ENCODE measurements at places on chromosomes 11 and 22.

DNA sequence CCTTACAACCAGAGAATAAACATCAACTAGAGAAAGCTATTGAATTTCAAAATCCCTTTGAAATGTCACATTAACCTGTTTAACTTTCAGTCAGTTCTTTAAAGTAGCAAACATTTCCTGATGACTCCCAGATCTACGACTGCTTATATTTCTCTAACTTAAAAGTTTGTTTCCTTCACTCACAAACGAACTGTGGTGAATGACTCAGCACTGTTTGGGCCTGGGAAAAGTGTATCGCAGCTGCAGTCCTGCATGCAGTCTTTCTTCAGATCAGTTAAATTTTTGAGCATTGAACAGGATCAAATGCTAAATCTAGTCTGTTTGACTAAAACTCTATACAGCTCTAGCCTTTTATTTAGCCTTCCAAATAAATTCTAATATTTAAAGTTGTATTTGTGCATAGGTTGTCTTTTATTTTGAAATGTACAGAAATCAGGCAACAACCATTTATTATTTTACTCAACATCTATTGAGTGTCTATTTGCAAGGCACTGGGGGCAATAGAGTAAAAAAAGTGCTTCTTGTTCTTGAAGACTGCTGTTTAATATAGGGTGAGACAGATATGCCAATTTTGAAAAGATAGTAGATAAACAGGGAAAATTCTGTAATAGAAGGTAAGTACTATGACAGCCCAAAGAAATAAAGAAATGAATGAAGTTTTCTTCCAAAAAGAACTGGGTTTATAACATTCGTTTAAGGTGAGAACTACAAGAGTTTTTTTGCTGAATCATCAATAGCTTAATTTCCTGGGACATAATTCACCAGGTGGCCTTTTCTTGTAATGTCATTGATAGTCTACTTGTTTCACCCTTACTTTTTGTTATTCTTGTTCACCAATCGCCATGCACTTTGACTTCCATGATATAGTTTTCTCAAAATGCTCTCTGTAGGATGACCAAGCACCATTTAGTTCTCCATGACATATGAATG is 235.4 kb downstream of the METTL15 start:
- no peak for DNase-seq

GRCh38 chr22:47553436-47553835 is 791.0 kb downstream of the TBC1D22A start:
- DNase-seq = no peak

DNA sequence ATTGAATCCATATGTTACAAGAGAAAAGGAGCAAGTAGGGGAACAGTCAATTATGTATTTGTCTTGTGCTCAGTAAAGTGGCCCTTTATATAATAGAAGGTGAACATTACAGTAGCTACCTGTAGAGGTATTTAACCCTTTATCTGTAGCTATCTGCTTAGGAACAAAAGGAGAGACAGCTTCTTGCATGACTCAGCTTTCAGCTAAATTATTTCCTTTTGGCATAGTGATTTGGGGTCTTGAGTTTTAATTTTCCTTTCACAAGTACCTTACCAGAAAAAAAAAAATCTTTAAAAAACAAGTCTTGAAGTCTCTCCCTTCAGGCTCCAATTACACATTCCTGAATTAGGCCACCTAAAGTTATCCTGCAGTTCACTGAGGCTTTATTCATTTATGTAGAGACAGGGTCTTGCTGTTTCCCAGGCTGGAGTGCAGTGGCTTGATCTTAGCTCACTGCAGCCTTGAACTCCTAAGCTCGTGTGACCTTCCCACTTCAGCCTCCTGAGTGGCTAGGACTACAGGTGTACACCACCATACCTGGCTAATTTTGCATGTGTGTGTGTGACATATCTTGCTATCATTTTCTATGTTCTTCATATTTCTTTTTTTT is 32.6 kb upstream of the RCE1 start:
- no peak for DNase-seq

GRCh38 chr11:60875366-60876167 is 8.2 kb downstream of the ZP1 start:
- DNase-seq = no peak

DNA sequence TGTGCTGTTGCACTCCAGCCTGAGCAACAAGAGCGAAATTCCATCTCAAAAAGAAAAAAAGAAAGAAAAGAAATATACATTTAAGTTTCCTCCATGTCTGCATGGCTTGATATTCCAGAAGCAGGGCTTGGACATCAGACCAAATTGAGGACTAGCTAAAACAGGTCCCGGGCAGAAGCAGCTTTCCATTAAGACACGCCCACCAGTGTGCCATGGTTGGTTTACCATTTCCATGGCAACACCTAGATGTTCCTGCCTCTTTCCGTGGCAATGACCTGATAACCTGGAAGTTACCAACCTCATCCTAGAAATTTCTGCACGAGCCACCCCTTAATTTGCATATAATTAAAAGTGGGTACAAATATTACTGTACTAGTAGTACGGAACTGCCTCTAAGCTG is 111.3 kb downstream of the NAT10 start:
- DNase-seq = no peak

DNA sequence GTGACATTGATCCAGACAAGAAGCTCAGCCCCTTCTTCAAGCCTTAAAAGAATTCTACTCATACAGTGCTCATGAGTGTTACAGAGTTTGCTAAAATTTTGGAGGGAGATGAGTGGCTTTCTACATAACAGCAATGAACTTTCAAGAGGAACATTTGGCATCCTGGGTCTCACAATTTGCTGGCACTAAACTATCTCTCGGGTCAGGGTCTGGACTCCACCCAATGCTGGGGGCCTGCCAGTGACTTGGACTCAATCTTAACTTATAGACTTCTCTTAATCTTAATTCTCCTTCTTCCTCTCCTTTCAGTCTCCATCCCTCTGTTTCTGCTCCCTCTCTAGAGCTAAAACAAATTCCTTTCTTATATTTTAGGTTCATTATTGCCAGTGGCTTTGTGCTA is 317.9 kb downstream of the TMEM135 start:
- DNase-seq = no peak

DNA sequence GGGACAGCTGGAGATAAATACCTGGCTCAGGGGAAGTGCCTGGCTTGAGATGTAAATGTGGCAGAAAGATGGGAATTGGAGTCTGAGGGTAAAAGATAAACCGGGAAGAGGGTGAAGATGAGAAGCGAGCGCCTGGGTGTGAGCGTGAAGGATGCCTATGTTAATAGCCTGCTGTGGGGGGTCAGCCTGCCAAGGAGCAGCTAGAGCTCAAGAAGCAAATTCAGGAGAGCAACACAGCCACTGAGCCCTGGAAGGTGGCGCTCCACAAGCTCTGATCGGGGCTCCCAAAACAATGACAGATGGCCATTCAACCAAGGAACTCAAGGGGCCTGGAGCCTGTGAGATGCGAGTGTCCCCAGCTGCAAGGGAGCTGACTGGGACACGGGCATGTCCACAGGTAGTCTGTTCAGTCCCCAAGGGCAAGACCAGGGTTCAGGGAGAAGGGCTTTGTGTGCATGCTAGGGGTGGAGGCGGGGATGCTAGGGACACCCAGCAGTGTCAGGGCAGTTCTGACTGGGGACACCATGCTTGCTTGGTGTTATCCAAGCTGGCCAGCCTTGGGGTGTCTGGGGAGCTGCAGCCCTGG is 2.8 kb downstream of the GSC2 start:
- no peak for DNase-seq

- DNase-seq = no peak
Measured at GRCh38 chr11:46050662-46051061, 70.6 kb downstream of the PHF21A start.

- DNase-seq = no peak
Measured at GRCh38 chr11:106679581-106679980, 338.7 kb downstream of the GUCY1A2 start.

DNA sequence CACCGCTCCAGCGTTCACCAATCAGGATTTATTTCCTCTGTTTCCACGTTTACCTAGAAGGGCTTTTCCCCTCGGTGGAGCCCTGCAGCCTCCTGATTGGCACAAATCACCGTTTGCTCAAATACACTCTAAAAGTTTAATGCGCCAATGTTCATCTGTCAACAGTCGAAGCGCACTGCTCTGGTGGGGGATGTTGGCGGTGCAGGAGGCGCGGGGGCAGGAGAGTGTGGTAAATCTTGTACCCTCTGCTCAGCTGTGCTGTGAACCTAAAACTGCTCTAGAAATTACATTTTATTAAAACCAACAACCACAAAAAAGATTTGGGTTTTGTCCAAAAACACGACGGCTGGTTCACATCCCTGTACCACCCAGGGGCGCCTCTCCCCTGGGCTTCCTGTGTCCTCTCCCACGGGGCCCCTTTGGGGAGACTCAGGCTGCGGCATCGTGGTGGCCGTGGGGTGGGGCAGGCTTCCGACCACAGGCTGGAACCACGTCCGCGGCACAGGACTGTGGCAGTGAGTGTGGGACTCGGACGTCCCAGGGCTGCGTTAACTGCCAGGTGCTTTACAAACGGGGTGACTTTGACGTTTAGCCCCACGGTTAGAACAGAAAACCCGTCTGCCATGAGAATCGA is 13.5 kb downstream of the TTLL8 start:
- no peak for DNase-seq

DNA sequence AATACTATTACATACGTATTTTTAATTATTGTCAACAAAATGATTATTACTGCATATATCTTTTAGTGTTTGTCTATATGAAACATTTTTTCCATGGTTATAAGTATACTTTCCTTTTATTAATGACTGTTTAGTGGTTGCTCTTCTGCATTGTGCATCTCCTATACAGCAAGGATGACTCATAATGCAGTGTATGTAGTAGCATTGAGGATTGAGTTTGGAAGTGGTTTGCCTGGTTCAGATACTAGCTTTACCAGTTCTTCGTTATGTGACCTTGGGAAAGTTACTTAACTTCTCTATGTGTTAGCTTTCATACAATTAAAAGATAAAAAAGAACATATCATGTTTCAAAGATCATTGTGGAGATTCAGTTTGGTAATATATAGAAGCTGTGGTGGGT is 44.1 kb downstream of the CHORDC1 start:
- no peak for DNase-seq

DNA sequence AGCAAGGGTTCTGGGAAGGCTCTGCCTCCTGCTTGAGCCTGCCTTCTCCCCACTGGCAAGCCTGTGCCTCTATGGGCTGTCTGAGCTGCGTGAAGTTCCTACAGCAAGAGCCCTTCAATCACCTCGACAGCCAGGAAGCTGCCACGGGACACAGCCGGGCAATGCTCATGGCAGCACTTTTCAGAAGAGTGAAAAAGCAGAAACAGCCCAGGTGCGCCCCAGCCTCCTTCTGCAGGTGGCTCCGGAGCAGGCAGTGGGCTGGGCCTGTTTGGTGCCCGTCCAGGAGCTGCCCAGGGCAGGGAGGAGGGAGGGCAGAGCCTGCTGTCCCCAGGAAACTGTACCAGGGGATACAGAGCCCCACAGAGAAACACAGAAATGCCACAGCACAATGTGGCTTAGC is 24.6 kb upstream of the COMT start:
- no peak for DNase-seq

DNA sequence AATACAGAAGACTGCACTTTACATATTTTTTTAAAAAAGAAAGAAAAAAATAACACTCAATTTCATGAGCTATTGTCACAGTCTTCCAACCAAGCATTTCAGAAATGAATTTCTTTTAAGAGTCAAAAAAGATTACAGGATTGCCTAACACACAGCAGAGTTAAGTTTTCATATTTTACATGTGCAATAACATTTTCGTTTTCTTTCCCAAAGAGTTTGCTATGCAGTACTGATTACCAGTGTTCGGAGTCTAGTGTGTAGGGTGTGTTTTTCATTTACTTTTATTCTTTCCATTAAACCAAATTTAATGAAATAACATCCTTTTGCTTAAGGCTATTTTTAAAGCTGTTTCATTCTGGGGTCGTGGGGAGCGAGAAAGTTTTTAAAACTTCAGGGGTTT is 53.2 kb downstream of the MN1 start:
- no peak for DNase-seq

DNA sequence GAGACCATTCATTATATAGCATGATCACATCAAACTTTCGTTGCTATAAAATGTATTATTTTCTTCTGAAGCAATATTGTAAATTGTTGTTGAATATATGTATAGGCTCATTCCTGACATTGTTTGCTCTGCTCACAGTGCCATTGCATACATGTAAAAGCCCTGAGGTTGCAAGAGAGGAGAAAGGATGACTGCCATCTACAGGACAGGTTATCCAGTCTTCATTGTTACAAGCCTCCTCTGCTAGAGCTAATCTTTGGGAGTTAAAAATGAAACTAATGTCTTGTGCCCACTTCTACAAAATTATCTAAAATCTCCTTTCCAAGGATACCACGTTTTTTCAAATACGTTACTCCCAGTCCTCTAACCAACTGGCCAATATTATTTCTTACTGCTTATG is 16.4 kb upstream of the OR5AL1 start:
- DNase-seq = no peak

GRCh38 chr11:120391854-120392253 is 55.6 kb downstream of the ARHGEF12 start:
- DNase-seq = no peak

Measured in suppressor macrophage treated with lipopolysaccharide for 1 hour (primary cell).